ENCODE measurements at places on chromosomes 5 and 9. TPM values are rescaled to one million over a fixed set of nuclear protein-coding genes. Genes with fewer than 3 reads are reported as not detected.

Gene TPPP
- total RNA-seq = under 0.01 TPM

Gene FKBP15
- 12.4 TPM for total RNA-seq

Gene ZNF658
- 1.4 TPM for total RNA-seq

Gene SPINK6
- 1.1 TPM for total RNA-seq

Gene CD180
- total RNA-seq = not detected

Gene SOX30
- not detected for total RNA-seq

Gene OLFM1
- total RNA-seq = 0.29 TPM

Gene PCDHGA3
- total RNA-seq = not detected

Gene PRUNE2
- total RNA-seq = 17.0 TPM

Gene MARCHF6
- 24.2 TPM for total RNA-seq

Gene S1PR3
- 75.8 TPM for total RNA-seq

Gene TPRN
- 14.7 TPM for total RNA-seq

Gene URM1
- 45.3 TPM for total RNA-seq

Gene PIP5K1B
- total RNA-seq = not detected

Gene TOMM5
- 163 TPM for total RNA-seq

Gene ARID3C
- 0.58 TPM for total RNA-seq

Gene TMOD1
- total RNA-seq = 1.7 TPM

Gene PGM5
- total RNA-seq = 0.86 TPM

Gene ZCCHC10
- 7.6 TPM for total RNA-seq

Gene CSF2
- total RNA-seq = not detected

Gene PCDHA9
- total RNA-seq = not detected

Gene SECISBP2
- total RNA-seq = 18.4 TPM

Gene LHX6
- total RNA-seq = not detected

Gene MARCOL
- not detected for total RNA-seq

Gene SPAG8
- 0.53 TPM for total RNA-seq

Gene KIF20A
- total RNA-seq = 104 TPM

Gene NMUR2
- not detected for total RNA-seq

Gene RAPGEF1
- 14.9 TPM for total RNA-seq

Gene IGFBPL1
- total RNA-seq = not detected

Gene CMYA5
- 0.89 TPM for total RNA-seq

Gene ELAVL2
- not detected for total RNA-seq

Gene NACC2
- total RNA-seq = 23.6 TPM

Gene EXD3
- total RNA-seq = 7.3 TPM

Gene FSTL4
- not detected for total RNA-seq

Gene C7
- 1.4 TPM for total RNA-seq

Gene ATP10B
- not detected for total RNA-seq

Gene PHF24
- total RNA-seq = not detected

Gene NUP214
- 28.2 TPM for total RNA-seq

Gene CCDC192
- not detected for total RNA-seq

Gene SPATA31E1
- under 0.01 TPM for total RNA-seq

Measured in myometrial cell (primary cell).